ENCODE measurements at places on chromosomes 7 and 10.
A peak's percentile ranks its signal among the peaks of the same experiment; 100 is the strongest.

- peak; percentile 42 for DNase-seq
These were observed 115.5 kb downstream of the SMURF1 start for GRCh38 chr7:99028261-99028973.

DNA sequence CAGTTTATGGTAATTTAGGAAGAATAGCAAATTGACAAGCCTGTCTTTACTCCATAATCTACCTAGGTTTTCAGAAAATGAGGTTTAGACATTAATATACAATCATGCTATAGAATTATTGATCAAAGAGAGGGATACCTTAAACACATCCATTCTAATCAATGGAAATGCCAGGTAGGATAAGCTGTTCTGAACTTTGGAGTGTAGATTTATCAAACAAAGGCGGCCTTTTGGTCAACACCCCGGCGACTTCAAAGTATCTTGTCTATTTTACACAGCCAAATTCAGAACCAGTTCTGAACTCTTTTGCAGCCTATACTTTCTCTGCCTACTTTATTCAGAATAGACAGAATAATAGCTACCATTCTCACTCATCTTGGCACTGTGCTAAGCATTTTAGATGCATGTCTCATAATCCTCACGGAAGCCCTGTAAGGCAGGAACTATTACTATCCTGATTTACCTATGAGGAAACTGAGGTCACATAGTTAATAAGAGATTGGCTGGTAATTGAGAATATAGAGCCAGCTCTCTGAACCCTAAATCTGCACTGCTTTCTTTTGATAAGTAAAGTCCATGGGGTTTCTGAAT, 641.9 kb upstream of the LRRTM3 start:
- DNase-seq, result no peak

DNA sequence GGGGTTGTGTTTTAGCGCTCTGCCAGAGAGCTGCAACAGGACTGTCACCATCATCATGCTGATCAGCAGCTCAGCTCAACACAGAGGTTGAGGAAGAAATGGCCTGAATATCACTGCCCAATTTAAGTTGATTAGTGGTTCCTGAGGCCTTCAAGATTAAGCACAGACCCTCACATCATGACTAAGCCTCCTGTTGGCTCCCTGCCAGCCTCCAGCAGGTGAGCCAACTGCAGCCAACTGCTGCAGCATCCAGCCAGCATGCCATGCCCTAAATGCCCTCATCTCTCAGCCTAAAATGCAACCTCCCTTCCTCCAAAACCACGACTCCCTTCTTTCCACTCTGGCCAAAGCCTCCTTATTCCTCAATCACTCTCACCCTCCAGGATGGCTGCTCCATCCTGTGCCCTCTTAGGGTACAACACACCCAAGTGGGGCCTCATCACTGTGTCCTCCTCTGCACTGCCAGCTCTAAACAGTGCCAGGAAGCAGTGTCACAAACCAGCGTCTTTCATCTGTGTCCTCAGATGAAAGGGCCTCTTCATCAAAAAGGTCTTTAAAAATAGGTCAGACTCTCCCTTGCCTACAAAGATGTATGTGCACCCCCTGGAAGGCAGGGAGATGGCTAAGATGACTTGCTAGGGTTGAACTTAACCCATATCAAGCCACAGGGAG, 259.3 kb downstream of the ZEB1 start:
- no peak for DNase-seq

DNA sequence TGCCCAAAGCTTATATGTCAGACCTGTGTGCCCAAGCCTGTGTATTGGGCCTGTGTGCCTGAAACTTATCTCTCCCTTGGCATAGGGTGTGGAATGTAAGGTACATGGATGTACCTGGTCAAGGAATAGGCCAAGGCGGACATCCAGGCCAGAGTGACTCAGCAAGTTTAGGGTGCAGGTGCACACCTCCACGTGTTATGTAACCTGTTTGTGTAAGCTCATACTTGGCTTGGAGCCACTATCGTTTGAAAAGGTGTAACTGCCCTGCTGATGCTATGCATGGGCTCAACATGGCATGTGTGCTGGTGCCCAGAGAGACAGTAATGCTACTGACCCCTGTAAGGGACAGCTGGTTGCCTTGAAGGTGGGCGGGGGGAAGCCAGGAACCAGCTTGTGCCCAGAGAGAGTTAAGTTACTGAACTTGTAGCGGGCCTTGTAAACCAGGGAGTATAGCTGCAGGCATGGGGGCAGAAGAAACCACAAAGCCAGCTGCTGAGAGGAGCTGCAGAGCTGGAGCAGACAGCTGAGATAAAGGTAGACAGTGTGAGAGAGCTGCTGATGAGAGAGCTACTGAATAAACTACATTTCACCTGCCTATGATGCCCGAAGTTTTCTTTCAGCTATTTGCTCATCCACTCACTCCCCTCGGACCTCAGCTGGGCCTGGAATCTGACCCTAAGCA, 656.4 kb upstream of the ZWINT start:
- DNase-seq, result peak; percentile 74

DNA sequence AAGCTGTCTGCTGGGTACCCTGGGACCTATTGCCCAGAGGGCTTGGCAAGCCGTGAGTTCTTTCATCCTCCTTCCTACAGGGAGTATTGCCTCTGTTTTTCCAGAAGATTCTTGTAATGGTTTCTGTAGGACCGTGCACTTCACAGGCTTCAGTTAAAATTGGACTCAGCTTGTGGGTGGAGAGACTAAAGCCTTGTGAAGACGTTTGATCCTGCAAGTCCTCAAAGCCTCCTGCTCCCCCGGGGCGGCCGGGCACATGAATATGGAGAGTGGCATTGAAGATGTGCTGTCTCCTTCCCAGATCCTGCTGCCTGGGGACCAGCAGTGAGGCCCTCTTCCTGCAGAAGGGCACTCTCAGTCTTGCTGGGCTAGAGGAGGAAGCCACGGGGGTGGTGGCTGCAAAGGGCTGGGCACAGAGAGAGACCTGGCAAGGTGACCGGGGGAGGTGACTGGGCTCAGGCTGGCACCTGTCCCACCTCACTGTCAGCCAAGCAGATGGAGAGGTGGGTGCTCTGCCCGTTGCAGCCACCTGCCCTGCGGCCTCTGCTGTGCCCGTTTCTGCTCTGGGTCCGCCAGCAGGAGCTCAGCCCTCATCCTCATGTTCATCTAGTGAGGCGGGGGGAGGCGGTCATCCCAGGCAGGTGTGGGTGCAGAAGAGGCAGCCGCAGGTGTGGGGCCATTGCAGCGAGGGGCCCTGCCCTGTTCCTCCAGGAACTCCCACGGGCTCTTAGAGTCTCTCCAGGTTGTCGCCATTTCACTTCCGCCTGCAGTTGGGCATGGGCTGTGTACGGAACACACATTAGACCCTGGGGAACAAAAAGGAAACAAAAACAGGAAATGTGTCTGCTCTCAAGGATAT, 55.7 kb downstream of the TMEM209 start:
- DNase-seq, result no peak

GRCh38 chr7:86814661-86815379, 171.1 kb downstream of the GRM3 start:
- peak; percentile 51 for DNase-seq

DNA sequence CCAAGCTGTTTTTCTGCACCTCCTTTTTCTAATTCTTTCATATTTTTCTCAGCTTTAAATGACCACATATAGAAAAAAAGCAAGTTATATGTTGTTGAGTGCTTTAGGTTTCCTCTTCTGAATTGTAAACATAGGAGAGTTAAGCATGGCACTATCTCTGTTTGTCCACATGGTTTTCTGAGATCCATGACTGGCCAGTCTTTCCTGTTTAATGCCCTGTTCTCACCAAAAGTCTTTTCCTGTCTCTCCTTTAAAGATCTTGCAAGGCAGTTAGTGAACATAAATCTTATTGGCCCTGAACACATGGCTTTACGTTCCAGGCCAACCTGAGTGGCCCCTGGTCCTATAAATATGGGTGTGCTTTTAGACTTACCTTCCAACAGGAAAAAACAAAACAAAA, 19.4 kb downstream of the TRPV5 start:
- DNase-seq, result no peak

GRCh38 chr10:100009283-100009792, 409 bp downstream of the DNMBP start:
- DNase-seq, result peak; percentile 54

GRCh38 chr10:96585736-96586418, 935 bp downstream of the TM9SF3 start:
- no peak for DNase-seq

- no peak for DNase-seq
These were observed 15.3 kb downstream of the CLIP2 start for GRCh38 chr7:74304550-74304949.

GRCh38 chr10:100481462-100482081, 18.8 kb downstream of the WNT8B start:
- DNase-seq, result peak; percentile 87

DNA sequence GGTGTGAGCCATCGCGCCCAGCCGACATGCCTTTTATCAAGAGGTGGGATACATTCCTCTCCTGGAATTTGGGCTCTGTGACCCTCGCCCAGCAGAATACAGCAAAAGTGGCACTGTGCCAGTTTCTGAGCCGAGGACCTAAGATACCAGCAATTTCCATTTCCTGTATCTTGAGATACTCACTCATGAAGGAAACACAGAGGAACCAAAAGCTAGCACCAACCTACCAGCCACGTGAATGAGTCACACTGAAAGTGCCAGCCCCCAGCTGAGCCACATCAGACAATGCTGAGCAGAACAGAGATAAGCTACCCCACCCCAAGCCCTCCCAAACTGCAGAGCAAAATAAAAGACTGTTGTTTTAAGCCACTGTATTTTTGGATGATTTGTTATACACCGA, 56.3 kb downstream of the CACUL1 start:
- peak; percentile 86 for DNase-seq

- DNase-seq, result no peak
These were observed 61.8 kb downstream of the ANKRD61 start for GRCh38 chr7:6092953-6093354.

- DNase-seq, result no peak
These were observed 119.9 kb downstream of the WDR37 start for GRCh38 chr10:1175956-1176565.

DNA sequence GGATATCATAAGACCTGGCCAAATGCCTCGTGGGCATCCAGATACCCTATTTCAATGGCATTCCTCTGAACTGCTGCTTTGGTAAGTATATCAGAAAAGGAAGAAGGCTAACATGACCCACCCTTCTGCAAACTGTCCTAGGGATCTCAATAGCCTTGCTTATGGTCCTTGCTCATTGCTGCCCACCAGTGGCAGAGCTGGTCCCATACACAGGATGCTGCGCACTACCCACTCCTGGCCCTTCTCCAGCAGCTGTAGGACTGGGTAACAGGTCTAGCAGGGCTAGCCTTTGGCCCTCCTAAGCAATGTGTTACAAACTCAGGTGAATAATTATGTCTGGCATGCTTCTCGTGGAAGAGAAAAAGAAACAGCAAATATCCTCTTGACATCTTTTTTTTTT, 72.5 kb downstream of the C10orf90 start:
- peak; percentile 78 for DNase-seq

- no peak for DNase-seq
These were observed 16.0 kb upstream of the SLC29A3 start for GRCh38 chr10:71302874-71303568.

GRCh38 chr10:121668314-121669027, 70.2 kb upstream of the FGFR2 start:
- peak; percentile 90 for DNase-seq

GRCh38 chr7:132420527-132420926, 155.7 kb downstream of the PLXNA4 start:
- no peak for DNase-seq

DNA sequence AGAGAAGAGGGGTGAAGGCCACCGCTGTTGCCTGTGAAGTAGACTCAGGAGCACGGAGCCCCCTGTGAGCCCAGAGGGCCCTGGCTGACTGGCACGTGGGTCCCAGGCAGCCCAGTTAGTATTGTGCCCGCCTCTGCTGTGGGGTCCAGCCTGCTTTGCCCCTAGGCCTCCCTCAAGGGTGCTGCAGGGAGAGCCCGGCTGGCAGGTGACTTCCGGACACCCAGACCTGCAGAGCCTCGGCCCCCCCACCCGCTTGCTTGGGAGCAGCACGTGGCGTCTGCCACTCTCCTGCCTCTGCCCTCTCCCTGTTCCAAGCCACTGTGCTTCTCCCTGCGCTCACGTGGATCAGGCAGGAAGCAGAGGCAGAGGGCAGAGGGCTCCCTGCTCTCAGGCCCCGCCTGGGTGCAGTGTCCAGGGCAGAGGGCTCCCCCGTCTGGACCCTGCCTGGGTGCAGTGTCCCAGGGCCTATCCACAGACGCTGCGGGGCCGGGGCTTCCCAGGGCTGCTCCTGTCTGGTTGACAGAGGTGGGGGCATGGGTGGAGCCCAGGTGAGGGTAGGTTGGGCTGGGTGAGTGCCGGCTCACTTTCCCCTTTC, 88.4 kb downstream of the DNAJB6 start:
- no peak for DNase-seq

DNA sequence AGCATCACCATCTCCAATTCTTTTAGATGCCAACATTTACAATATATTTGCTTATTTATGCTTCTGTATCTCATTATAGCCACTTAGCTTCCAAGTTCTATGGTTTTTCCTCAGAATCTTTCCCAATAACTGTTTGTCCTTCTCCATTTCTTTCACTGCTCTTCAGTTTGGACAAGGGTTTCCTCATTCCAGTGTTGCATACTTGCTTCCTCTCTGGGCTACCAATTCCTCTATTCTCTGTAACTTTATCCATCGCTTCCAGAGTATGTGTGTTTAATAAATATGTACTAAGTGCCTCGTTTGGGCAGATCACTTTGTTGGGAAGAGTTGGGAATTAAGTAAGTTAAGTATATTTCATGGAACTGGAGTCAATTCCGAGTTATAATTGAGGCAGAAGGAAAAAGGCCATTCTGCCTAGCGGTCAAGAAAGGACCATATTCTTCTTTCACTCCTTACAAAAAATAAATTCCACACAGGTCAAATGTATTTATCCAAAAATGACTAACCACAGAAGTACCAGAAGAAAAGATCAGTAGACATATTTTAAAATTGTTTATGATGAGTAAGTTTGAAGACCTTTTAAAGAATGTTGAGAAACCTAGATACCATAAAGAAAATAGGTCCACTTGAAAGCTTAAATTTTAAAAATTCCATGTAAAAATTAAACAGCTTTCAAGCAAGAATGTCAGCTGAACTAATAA, 10.8 kb downstream of the STAMBPL1 start:
- no peak for DNase-seq

DNA sequence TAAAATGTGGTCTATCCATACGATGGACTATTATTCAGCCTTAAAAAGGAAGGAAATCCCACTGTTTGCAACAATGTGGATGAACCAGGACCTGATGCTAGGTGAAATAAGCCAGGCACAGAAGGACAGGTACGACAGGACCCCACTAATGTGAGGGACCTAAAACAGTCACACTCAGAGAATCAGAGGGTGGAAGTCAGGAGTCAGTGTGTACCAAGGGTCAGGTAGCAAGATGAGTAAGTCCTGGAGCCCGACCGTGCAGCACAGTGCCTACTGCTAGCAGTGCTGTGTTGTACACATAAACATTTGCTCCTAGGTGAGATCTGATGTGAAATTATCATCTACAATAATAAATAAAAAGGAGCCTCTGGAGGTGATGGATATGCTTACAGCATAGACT, 322.3 kb downstream of the GLRX3 start:
- DNase-seq, result no peak

DNA sequence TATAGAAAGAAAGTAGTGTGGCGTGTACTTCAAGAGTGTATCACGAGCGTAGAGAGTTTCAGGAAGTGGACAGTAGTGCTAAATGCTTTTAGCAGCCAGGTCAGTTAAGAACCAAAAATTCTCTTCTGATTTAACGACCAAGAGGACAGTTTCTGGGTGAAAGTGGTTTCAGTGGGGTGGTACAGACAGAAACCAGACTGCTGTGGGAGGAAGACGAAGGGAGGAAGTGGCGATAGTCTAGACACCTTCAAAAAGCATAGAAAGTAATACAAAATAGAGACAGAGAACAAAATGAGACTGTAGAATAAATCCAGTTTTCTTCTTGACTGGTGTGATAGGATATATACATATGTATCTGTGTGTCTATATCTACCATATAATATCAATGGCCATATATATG, 93.5 kb downstream of the MBL2 start:
- DNase-seq, result no peak

Data from islet precursor cell (in vitro differentiated cells).